ENCODE measurements at places on chromosomes 16 and 17.

DNA sequence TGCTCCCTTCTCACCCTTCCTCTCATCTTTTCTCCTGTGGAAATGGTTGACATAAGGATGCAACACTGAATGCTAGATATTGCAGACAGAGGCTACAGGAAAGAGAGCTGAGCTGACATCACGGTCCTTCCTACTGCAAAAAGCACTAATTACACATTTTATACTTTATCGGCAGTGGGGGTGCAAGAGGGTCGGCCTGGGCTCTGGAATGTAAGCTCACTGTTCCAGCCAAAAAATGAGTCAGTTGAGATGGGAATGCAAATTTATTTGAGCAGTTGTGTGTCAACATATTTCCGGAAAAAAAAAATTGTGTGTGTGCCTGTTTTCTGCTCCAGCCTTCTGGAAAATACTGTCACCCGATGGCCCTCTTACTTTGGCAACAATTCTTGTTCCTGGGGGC lies 14.1 kb upstream of the MRTFB start:
- no peak for DNase-seq

DNA sequence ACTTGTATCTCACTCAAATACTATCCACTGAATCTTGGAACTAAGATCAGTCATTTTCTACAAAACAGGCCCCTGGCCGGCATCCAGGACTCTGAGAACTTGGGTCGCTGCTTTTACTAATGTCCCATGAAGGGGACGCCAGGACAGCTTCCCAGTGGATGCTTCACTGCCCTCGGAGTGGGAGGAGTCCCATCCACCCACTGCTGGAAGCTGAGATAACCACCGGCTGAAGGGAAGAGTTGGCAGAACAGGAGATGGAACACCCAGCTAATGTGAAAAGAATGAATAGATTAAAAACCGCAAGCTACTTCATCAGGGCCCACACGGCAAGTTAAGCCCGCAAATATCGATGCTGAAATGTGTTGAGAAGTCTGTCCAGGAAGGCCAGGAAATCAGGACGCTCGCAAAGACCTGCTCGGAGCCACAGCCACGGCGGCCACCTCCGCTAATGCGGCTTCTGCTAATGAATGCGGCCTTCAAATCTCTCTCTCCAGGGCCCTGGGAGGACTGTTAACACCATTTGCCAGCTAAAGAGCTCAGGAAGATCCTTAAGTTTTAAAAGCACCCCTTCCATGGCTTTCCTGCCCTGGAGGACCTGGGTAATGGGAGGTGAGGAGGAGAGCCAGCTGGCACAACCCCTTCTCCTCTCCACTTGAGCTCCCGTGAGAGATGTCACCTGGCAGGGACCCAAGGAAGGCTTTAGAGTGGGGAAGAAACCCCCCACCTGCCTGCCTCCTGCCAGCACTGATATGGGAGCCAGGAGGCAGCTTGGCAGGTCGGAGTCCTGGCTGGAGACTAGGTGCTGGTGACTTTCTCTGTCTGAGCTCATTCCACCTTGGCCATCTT lies 226.6 kb upstream of the RPL38 start:
- no peak for DNase-seq

GRCh38 chr16:86540894-86541293 lies 14.1 kb downstream of the MTHFSD start:
- DNase-seq = no peak

- DNase-seq = no peak
Measured at GRCh38 chr17:4666296-4666695, 24.8 kb upstream of the ALOX15 start.

DNA sequence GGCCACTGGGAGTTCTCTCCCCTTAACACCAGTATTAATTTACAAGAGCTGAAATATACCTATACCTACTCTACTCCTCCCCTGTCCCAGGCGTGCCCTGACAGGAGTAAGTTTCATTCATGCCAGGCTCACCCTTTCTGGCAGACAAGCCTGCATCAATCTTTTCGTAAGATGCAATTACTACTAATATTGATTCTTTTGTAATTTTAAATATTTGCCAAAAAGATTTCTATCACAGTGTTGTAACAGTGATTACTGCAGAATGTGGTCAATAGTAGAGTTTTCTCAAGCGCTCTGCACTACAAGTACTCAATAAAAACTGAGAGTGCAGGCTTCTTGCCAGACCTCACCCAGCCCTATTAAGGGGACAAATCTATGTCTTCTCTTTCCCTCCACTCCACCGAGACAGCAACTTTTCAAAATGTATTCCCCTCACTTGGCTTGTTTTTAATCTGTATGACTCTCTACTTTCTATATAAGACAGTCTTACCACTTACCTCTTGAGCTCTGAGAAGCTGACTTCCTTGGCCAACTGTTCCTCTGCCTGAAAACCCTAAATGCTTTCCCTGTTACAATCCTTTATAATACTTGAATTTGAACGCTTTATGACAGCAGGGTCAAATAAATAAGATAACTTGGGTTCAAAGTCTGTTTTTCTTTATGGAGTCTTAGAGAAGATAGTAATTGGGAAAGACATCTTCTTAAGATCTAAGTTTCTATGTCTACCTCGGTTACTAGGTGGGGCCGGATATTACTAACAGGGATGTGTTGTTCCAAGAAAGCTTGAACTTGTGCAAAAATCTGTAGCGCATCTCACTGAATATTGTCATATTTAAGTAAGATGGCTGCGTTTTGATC lies at the start of gene TMIGD1:
Gene TMIGD1 (minus strand): TSS at position 555 of the 858 bp plus-strand sequence. CDS start 1,924 bp downstream, outside the sequence.
- no peak for DNase-seq

- no peak for DNase-seq
Measured at GRCh38 chr17:49894761-49895160, 46.9 kb upstream of the TAC4 start.

- DNase-seq = peak; percentile 23
Measured at GRCh38 chr17:68172461-68172954, 75.3 kb upstream of the AMZ2 start.

DNA sequence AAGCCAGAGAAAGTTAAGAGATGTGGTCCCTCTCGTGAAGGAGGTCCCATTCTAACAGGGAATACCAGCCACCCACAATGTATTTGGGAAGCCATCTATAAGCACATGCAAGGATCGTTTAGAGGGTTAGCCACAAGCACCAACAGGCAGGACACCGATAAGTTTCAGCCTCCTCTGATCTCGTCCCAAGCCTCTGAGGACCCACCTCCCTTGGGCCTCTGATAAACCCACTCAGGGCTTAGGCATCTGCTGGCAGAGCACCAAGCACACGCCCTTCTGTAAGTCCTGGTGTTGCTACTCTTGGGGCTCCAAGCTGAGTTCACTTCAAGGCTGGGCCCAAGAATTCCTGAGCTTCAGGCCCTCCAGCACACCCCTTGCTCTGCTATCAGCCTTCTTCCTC lies 5.4 kb upstream of the PNPO start:
- no peak for DNase-seq

DNA sequence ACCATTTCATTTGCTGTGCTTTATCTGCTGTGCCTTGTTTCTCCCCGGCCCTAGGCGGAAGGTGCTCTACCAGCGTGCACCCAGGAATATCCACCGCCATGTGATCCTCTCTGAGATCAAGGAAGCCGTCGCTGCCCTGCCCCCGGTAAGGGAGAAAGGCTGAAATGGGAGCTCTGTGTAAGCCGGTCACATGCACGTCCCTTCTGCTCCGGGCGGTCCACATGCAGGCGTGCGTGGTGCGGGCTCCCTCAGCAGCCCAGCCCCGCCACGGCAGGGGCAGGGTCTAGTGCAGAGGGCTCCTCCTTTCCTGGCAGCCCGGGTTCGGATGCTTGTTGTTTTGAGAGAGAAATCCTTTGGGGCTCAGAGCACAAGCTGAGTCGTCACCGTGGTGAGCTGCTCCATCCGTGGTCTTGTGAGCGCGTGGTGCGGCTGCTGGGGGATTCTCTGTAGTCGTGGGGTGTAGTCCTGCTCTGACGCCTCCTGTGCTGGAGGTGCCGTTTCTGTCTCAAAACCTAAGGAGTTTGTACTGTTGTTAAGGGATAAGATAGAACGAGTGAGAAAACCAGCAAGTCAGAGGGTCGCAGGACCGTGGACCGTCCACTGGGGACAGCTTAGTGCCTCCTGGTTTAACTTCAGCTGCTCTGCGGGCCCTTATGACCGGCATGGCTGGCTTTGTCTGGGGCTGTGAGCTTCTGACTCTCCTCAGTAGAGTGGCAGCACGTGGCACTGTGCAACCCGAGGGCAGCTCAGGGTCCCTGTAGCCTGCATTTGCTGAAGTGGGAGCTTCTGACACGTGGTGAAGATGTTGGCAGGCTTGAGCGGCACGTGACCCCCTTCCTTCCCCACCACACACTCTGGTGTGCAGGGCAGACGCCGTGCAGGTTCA lies 12.3 kb upstream of the MC1R start:
- DNase-seq = no peak

- DNase-seq = no peak
Measured at GRCh38 chr16:14334366-14335080, 263.4 kb downstream of the MRTFB start.

DNA sequence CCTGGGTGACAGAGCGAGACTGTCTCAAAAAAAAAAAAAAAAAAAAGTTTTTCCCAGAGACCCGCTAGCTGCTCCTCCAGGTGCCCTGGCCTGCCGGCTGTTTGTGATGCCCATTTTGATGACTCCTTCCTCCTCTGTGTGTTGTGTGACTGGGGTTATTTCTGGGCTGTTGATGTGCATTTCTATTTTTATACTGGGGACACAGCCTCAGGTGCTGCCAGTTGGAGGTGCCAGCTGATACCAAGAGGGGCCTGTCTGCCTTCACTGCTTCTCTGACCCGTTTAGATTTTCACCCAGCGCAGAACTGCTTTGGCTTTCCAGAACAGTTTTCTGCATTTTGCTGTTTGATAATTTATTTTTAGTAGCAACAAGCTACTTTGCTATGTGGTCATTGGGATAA lies 6.7 kb downstream of the PLA2G15 start:
- no peak for DNase-seq
